ENCODE measurements at places on chromosomes 12 and 14. TPM values are rescaled to one million over a fixed set of nuclear protein-coding genes. Genes with fewer than 3 reads are reported as not detected.

CLEC4C gene
- total RNA-seq = not detected

SLC35E3 gene
- 8.7 TPM for total RNA-seq

OXA1L gene
- total RNA-seq = 77.7 TPM

ESPL1 gene
- 0.67 TPM for total RNA-seq

Measured in mesenteric fat pad (tissue), 1 donor.